ENCODE measurements at places on chromosomes 2 and 18. TPM values are rescaled to one million over a fixed set of nuclear protein-coding genes. Genes with fewer than 3 reads are reported as not detected.

The GNAL gene
- 11.5 TPM for total RNA-seq

The IL1RN gene
- total RNA-seq, result not detected

The MYOM1 gene
- 8.2 TPM for total RNA-seq

The SATB2 gene
- total RNA-seq, result 8.2 TPM

The IL36G gene
- total RNA-seq, result not detected

The SIX3 gene
- total RNA-seq, result not detected

The PAX3 gene
- total RNA-seq, result not detected

The MITD1 gene
- total RNA-seq, result 20.0 TPM

The UGT1A8 gene
- not detected for total RNA-seq

The ADD2 gene
- 0.51 TPM for total RNA-seq

The ARHGAP25 gene
- total RNA-seq, result 11.4 TPM

The CFAP65 gene
- total RNA-seq, result 1.2 TPM

The NEU2 gene
- total RNA-seq, result not detected

The CD8B2 gene
- total RNA-seq, result not detected

The ARHGAP28 gene
- total RNA-seq, result 6.2 TPM

The CCL20 gene
- total RNA-seq, result not detected

The PTPRM gene
- total RNA-seq, result 127 TPM

The RUFY4 gene
- not detected for total RNA-seq

The NPAS2 gene
- total RNA-seq, result 31.4 TPM

The PAIP2B gene
- 12.9 TPM for total RNA-seq

The POTEI gene
- 0.35 TPM for total RNA-seq

The PRKD3 gene
- total RNA-seq, result 57.4 TPM

The RGPD4 gene
- 0.34 TPM for total RNA-seq

The OST4 gene
- total RNA-seq, result 76.3 TPM

The PNPT1 gene
- 20.7 TPM for total RNA-seq

The TUBA3E gene
- total RNA-seq, result not detected

The CFAP53 gene
- 0.95 TPM for total RNA-seq

The TIMM21 gene
- total RNA-seq, result 16.9 TPM

The LYPD6B gene
- not detected for total RNA-seq

The SP9 gene
- not detected for total RNA-seq

The ST8SIA5 gene
- 0.76 TPM for total RNA-seq

The IRS1 gene
- total RNA-seq, result 54.2 TPM

The FHOD3 gene
- total RNA-seq, result 0.26 TPM

The SERPINB3 gene
- not detected for total RNA-seq

The CRYGD gene
- total RNA-seq, result not detected

The XRCC5 gene
- total RNA-seq, result 61.2 TPM

The CFAP221 gene
- total RNA-seq, result 5.0 TPM

The SLC14A1 gene
- not detected for total RNA-seq

The CD207 gene
- total RNA-seq, result not detected

The SERPINB4 gene
- total RNA-seq, result not detected

The C1GALT1C1L gene
- total RNA-seq, result 3.7 TPM

The LIMS4 gene
- total RNA-seq, result 11.3 TPM

The PFN4 gene
- total RNA-seq, result 2.0 TPM

The GPBAR1 gene
- 1.0 TPM for total RNA-seq

The SLC11A1 gene
- 0.97 TPM for total RNA-seq

The TSPYL6 gene
- total RNA-seq, result not detected

All from uterus (tissue), 4 donors.